ENCODE measurements at places on chromosomes 11 and 22.

DNA sequence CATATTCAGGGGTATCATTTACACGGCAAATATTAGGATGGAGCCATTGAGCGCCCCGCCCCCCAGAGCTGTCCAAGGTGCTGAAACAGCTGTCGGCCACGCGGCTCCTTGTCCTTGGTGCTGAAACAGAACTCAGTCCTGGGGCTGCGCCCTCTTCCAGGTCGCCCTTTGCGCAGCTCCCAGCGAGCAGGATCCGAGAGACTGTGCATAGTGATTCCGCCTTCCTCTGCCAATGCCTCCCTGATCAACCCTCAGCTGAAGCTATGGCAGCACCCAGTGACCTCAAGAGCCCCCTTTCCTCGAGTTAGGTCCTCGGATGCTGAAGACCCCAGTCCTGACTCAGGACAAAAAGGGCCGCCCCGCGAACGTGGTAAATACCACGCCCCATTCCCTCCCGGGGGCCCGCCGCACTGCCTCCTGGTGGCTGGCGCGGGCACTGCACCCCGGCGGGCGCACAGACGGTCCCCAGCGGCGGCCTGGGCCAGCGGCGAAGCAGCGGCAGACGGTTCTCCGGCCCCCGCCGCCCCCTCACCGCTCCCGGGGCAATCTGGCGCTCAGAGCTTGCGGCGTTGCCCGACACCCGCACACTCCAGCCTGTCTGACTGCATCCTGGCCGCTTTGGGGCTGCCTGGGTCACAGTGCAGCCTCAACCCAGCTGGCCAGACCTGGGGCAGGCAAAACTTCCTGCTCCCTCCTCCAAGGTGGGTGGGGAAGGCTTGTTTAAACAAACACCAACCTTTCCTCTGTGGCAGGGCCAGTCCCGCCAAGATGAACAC lies 13.4 kb downstream of the SYT7 start:
- peak; percentile 74 for DNase-seq
- no peaks in the 10 kb centered on the region for H3K27me3 ChIP-seq
- H3K36me3 ChIP-seq, result no peaks in the 10 kb centered on the region
- no peak overlapping the region for H3K27ac ChIP-seq
- H3K4me1 ChIP-seq, result peaks cover 5% of the 10 kb centered on the region

- H3K4me1 ChIP-seq, result peaks cover 9% of the 10 kb centered on the region
- no peaks in the 10 kb centered on the region for H3K36me3 ChIP-seq
- H3K27ac ChIP-seq, result no peak overlapping the region
Measured at GRCh38 chr22:29478326-29479276, 1.4 kb upstream of the NEFH start.

- no peaks in the 10 kb centered on the region for H3K36me3 ChIP-seq
- H3K27me3 ChIP-seq, result no peaks in the 10 kb centered on the region
- H3K27ac ChIP-seq, result no peak overlapping the region
- no peak overlapping the region for H3K4me3 ChIP-seq
- no peak for DNase-seq
Measured at GRCh38 chr11:34245041-34245440, 112.8 kb downstream of the ABTB2 start.

DNA sequence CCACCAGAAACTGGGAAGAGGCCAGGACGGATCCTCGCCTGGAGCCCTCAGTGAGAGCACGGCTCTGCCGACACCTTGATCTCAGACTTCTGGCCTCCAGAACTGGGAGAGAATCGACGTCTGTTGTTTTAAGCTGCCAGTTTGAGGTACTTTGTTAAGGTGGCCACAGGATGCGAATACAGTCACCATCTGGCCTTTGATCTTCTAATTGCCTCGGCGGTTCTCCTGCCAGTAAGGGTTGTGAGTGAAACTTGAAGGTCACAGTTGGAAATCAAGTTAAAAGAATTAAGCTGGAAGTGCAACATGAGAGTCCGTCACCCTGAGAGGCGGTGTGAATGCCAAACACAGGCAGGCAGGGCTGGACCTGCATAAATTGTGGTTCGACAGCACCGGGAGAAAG lies 27.9 kb downstream of the PARVB start:
- H3K27ac ChIP-seq, result no peak overlapping the region
- DNase-seq, result no peak
- H3K27me3 ChIP-seq, result no peaks in the 10 kb centered on the region
- no peak overlapping the region for H3K4me3 ChIP-seq
- H3K36me3 ChIP-seq, result no peaks in the 10 kb centered on the region

DNA sequence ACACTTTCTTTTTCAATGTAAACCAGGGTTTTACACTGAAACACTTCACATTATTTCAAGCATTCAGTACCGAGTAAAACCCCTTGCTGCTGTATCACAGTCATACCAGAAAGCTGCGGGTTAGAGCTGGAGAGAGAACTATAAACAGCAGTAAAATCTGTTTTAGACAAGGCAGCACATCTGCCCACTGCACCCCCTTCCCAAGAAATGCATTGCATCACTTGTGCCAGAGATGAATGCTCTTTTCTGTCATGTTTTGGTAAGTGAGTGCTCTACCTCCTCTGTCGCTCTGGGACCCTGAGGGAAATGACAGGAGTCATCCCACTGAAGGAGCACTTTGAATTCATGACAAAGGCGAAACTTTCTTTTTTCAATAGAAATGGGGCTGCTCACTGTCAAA lies 107.2 kb downstream of the MAML2 start:
- peak overlapping the region; percentile 44 for H3K27ac ChIP-seq
- no peak for DNase-seq
- H3K4me1 ChIP-seq, result peaks cover 3% of the 10 kb centered on the region
- H3K27me3 ChIP-seq, result no peaks in the 10 kb centered on the region
- peaks cover 2% of the 10 kb centered on the region for H3K36me3 ChIP-seq

DNA sequence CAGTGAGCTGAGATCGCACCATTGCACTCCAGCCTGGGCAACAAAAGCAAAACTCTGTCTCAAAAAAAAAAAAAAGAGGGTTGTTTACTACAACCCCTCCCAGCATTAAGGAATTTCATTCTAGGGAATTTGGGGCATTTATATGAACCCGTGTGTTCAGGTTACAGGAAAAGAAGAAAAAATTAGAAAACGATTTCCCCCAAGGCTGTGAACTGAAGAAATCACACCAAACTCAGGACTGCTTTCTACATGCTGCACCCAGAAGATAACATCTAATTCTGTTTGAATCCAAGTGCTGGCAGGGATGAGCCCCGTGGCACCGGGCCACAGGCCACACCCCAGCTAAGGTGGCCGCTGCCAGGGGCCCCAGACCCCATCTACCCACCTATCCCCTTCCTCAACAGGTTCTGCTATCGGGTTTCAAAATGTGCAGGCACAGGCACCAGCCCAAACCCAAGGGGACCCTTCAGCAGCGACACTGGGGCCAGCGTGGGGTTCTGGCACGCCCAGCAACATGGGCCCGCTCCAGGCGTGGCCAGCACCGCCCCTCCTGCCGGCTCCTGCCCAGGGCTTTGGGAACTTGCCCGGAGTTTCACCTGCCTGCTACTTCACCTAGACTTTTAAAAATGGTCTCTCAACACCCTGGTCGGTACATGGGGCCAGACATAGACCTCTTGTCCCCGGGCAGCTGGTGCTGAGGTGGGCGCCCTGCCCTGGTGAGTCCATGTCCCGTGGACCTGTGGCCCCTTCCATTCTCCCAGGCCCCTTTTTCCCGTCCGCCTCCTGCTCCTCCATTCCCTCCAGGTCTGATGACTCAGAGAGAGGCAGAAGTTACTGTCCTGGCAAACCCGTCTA lies 11.8 kb downstream of the CELSR1 start:
- H3K4me3 ChIP-seq, result no peak overlapping the region
- H3K27me3 ChIP-seq, result no peaks in the 10 kb centered on the region

DNA sequence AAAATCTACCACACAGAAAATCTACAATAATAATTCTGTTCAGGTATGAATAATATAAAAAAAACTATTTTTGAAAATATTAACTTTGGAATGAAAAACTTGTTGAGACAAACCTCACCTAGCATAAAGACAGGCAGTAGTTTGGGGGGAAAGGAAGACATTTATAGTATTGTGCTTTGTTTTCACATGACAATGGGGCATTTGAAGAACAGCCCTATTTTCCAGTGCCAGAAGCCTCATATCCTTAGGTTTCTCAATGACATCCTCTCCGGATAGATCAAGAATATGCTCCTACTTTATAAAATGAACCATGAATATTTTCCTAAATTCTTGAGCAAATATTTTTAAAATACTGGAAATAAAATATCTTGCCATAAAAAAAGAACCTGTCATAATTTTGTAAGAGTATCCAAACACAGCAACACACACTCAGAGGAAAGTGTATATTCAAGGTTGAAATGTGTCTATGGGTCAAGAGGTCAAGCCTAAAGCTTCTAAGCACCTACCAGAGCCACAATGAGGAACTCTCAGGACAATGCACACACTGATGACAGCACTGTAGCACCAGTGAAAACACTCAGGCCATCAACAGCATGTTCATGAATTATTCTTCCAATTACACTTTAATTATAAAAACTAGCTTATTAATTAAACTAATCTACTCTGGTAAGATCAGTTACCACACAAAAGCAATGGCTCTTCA lies 68.7 kb downstream of the MRTFA start:
- no peaks in the 10 kb centered on the region for H3K27me3 ChIP-seq
- H3K4me1 ChIP-seq, result no peaks in the 10 kb centered on the region
- no peak overlapping the region for H3K4me3 ChIP-seq
- no peak overlapping the region for H3K27ac ChIP-seq
- H3K36me3 ChIP-seq, result peaks cover 3% of the 10 kb centered on the region
- no peak for DNase-seq

DNA sequence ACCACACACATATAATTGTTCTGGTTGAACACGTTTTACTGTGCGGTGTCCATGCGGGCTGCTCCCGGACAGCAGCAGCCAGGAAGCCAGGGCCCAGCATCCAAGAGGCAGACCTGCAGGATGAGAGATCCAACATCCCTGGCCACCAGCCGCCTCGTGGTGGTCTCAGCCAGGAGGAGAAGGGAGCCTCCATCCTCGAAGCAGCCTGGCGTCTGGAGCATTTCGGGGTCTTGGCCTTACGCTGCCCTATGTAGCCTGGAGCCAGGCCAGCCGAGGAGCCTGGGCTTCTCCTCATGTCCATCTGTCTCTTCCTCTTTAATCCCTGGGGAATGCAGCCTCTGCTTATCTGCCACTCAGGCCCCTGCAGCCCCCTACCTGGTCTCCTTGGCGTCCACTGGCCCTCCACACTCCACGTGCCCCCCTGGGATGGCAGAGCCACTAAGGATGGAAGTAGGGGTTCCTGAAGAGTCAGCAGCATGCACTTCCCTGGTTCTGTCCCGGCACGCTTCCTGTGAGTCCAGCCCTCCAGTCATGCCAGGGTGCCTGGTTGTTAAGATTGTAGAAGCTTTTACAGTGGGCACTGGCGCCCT lies 253.2 kb downstream of the TBC1D22A start:
- H3K27ac ChIP-seq, result no peak overlapping the region
- H3K4me1 ChIP-seq, result no peaks in the 10 kb centered on the region
- no peaks in the 10 kb centered on the region for H3K27me3 ChIP-seq
- DNase-seq, result no peak

- H3K4me1 ChIP-seq, result no peaks in the 10 kb centered on the region
- no peak overlapping the region for H3K27ac ChIP-seq
- H3K36me3 ChIP-seq, result no peaks in the 10 kb centered on the region
- H3K4me3 ChIP-seq, result no peak overlapping the region
- H3K27me3 ChIP-seq, result no peaks in the 10 kb centered on the region
- no peak for DNase-seq
Measured at GRCh38 chr22:36829370-36830002, 12.7 kb upstream of the PVALB start.

DNA sequence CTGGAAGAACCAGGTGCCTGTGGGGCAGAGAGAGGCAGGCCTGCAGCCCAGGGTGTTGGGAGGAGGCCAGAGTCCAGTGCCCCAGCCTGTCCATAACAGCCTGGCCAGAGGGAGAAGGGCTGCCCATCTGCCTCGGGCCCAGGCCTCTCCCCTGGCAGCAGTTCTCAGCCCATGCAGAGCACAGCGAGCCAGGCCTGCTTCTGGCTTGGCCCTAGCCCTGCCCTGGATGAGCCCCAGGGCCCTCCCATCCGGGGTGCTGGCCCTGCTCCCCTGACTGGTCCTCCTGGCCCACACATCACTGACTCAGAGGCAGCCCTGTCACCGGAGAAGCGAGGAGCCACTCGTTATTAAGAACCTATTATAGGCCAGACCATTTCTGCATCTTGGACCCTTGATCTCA lies 19.7 kb upstream of the MYRF start:
- DNase-seq, result no peak
- H3K4me3 ChIP-seq, result no peak overlapping the region
- peaks cover 3% of the 10 kb centered on the region for H3K4me1 ChIP-seq
- no peak overlapping the region for H3K27ac ChIP-seq
- no peaks in the 10 kb centered on the region for H3K27me3 ChIP-seq

DNA sequence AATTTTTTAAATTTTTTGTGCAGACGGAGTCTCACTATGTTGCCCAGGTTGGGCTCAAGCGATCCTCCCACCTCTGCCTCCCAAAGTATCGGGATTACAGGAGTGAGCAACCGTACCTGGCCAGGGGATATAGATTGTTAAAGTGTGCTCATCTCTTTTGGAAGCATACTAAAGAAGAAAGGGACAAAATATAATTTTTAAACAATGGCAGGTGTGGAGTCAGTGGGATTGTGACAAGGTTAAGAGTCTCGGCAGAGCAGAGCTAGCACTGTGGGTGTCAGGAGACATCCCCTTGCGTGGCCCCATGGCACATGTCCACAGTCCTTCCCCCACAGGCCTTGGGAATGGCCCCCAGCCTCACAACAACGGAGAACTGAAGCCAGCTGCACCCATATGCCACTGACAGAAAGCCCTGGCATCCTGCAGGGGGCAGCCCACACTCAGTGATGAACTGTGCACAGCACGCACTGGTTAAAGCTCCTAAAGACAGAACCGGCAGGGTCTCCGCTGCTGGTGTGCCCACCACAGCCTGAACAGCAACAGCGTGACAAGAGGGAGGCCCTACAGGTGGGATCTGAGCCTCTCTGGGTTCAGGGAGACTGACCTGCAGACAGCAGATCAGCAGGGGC lies 29.9 kb downstream of the SERPIND1 start:
- H3K27me3 ChIP-seq, result no peaks in the 10 kb centered on the region
- peaks cover 8% of the 10 kb centered on the region for H3K4me1 ChIP-seq
- DNase-seq, result peak; percentile 60
- H3K4me3 ChIP-seq, result no peak overlapping the region
- no peak overlapping the region for H3K27ac ChIP-seq

DNA sequence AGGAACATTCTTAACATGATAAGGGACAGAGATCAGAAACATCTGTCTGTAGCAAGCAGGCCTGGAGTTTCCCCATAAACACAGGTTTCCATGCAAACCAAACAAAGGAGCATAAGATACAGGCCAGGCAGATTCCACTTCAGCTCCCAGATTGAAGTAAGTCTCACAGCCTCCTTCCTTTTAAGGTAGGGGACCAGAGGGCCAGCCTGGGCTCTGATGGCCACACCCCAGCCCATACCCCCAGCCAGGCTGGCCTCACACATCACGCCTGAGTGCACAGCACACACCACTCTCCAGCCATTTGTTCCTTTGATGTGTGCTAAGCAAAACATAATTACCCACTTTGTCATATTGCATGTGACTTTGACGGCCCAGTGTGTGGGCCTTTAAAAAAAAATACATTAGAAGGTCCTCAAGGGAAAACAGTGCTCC lies 518.7 kb downstream of the NTM start:
- peaks cover 2% of the 10 kb centered on the region for H3K4me1 ChIP-seq
- no peaks in the 10 kb centered on the region for H3K27me3 ChIP-seq
- no peaks in the 10 kb centered on the region for H3K36me3 ChIP-seq
- no peak overlapping the region for H3K27ac ChIP-seq
- no peak overlapping the region for H3K4me3 ChIP-seq
- DNase-seq, result peak; percentile 28

GRCh38 chr11:15288863-15289262 lies 174.1 kb downstream of the INSC start:
- no peaks in the 10 kb centered on the region for H3K36me3 ChIP-seq
- H3K27me3 ChIP-seq, result no peaks in the 10 kb centered on the region
- DNase-seq, result no peak
- no peak overlapping the region for H3K4me3 ChIP-seq
- H3K27ac ChIP-seq, result no peak overlapping the region
- no peaks in the 10 kb centered on the region for H3K4me1 ChIP-seq
